ENCODE measurements at places on chromosomes 3 and 15. TPM values are rescaled to one million over a fixed set of nuclear protein-coding genes. Genes with fewer than 3 reads are reported as not detected.
A peak's percentile ranks its signal among the peaks of the same experiment; 100 is the strongest.

GRCh38 chr3:38268522-38268921, 2.9 kb downstream of the SLC22A13 start:
- no peak for DNase-seq

GRCh38 chr3:197011780-197012539, 17.7 kb downstream of the MELTF start:
- no peak for DNase-seq

DNA sequence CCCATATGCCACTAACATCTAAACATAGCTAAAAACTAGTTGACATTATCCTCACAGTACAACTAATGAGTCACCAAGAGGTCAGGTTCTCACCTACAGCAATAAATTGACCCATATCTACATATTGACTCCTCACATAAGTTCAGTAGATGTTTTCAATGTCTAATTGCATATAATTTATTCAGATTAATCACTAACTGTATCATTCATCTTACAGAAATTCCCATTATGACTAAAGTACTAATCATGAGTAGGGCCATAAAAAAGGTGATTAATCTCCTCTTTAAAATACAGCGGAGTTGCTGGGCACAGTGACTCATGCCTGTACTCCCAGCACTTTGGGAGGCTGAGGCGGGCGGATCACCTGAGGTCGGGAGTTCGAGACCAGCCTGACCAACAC, 82.4 kb upstream of the ST3GAL6 start:
- DNase-seq, result no peak

GRCh38 chr3:10495003-10495402, 10.4 kb downstream of the ATP2B2 start:
- DNase-seq, result peak; percentile 27

DNA sequence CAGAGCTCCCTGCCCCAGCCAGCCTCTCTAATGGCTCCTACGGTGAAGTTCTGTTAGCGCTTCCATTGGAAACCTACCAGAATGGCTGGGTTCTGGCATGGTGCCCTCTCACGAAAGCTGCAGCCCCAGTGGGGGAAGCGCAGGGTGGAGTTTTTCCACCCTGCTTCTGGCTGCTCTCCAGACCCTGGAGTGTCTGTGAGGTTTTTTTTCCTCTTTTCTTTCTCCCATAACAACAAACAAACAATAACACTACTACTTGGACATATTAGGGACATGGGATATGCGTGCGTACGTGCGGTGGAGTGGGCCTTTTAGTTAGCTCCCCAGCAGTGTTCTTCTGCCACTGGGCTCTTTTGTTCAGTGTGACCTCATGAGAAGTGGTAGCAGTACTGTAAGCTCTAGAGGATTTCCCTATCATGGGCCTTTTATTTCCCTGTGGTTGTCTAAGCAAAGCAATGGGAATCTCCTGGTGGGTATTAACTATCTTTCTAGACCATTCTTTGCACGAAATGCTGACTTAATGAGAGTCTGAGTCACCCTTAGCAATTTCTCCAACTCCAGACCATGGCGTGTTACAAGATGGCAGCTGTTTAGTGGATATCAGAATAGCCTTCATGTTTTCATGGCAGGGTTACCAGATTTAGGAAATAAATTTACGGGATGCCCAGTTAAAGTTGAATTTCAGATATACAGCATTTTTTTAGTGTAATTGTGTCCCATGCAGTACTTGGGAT, 161.9 kb downstream of the FNDC3B start:
- DNase-seq, result no peak

DNA sequence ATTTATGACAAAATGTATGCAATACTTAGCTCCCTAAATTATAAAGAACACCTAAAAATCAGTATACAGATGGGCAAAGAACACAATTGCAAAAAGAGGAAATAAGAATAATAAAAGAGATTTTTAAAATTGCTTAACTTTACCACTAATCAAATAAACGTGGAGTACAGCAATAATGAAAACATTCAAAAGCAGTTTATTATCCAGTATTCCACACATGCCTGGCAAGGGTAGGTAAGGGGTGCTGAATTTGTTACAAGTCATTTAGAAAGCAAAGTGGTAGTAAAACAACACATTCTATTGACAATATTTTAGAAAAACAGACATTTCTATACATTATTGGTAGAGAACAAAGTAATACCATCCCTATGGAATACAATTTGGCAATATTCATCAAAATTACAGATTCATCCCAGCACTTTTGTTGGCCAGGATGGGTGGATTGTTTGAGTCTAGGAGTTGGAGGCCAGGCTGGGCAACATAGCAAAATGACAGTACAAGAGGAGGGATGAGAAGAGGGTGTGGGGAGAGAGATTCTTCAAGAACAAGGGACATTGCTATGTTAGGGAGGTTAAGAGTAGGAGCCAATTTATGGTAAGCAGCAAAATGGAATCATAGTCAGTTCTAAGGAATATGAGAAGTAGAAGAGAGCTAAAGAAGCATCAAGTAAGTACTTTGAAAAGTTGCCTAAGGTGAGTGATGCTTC, 3.7 kb upstream of the ACKR4 start:
- DNase-seq, result no peak

GRCh38 chr3:42547401-42547945, 34.3 kb downstream of the SEC22C start:
- peak; percentile 89 for DNase-seq

- DNase-seq, result no peak
Measured at GRCh38 chr3:44439499-44440295, 37.8 kb downstream of the ZNF445 start.

DNA sequence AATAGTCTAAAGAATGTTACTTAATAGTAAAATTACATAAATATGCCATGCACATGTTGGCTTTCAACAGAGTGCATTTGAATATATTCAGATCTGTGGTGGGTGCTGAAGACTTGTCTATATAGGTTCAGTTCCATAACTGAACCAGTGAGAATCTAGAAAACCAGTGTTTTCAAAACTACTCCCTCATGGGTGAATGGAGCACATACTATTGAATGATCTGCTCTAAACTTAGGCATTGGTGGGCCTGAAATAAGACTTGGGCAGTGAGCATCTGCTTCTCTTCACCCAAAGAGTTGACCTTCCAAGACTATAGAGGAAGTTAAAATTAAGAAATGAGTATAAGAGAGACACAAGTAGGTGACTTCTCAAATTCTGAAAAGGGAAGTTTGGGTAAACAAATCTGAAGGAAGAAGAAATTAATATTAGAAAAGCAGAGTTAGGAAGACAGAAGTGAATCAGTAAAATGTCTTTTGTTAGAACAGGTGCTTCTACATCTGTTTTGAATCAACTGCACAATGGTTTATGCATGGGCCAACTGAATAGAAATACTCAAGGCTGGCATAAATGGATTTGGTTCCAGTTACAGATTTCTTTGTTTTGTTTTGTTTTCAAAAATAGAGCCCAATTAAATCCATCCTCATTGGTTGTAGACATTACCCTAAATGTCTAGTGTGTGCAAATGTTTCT, 19.3 kb downstream of the ALCAM start:
- no peak for DNase-seq

DNA sequence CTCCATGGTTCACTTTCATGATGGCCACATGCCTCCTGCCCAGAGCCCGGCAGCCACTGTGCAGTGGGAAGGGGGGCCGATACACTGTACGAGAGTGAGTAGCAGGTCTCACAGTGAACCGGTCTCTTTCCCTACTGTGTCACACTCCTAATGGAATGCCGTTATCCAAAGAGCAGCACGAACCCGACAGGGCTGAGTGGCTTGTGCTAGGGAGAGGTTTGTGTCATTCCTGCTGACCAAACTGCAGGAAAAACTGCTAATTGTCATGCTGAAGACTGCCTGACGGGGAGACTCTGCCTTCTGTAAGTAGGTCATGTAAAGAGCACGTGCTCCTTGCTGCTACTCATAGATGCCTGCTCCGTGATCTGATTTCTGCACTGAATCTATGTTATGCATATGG, 105.1 kb downstream of the ARPP21 start:
- DNase-seq, result peak; percentile 68

DNA sequence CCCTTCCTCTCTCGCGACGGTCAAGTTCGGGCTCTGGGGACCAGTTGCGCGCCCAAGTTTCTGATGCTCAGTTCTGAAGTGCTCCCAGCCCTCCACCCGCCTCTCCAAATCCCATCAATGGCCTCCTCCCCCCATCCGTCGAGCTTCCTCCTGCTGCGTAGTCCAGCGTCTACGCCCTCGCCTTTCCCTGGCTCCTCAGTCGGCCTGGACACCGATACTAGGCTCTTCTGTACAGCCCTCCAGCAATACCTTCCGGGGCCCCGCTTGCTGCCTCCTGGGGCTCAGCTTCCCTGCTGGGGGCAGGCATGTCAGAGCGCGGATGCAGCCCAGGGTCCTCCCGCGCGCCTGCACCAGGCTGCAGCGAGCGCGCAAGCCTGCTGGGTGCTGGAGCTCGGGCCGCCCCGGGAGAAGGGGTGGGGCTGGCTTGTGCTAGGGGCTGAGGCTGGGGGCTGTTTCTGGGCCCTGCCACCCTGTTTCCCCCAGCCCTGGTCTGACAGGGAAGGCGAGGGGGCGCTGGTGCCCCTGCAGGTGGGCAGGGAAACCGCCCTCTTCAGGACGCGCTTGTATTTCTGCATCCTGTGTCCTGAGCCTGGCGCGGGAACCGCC, 353.3 kb upstream of the SUCLG2 start:
- DNase-seq, result peak; percentile 71

- DNase-seq, result no peak
Measured at GRCh38 chr3:132222868-132223538, 94.2 kb upstream of the ACP3 start.

GRCh38 chr15:93035092-93035915, 53.7 kb downstream of the RGMA start:
- DNase-seq, result no peak

DNA sequence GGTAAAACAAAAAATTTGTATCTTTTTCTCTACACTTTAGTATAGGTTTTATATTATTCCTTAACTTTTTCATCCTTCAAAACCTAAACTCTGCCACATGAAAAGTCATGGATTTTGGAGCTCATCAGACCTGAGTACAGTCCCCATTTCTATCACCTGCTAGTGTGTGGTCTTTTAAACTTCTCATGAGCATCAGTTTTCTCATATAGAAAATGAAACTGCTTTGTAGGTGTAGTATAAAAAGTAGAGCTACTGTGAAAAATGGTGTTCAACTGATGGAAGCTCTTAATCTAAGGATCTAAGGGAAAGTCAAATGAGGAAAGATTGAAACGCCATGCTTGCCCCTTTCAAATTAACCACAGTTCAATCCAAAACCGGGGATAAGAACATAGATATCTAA, 686.5 kb downstream of the MECOM start:
- DNase-seq, result no peak

GRCh38 chr3:186368717-186369116, 6.7 kb upstream of the DGKG start:
- DNase-seq, result no peak

- DNase-seq, result no peak
Measured at GRCh38 chr15:70478251-70478990, 284.9 kb downstream of the UACA start.

- no peak for DNase-seq
Measured at GRCh38 chr15:88348579-88349230, 92.2 kb upstream of the NTRK3 start.

DNA sequence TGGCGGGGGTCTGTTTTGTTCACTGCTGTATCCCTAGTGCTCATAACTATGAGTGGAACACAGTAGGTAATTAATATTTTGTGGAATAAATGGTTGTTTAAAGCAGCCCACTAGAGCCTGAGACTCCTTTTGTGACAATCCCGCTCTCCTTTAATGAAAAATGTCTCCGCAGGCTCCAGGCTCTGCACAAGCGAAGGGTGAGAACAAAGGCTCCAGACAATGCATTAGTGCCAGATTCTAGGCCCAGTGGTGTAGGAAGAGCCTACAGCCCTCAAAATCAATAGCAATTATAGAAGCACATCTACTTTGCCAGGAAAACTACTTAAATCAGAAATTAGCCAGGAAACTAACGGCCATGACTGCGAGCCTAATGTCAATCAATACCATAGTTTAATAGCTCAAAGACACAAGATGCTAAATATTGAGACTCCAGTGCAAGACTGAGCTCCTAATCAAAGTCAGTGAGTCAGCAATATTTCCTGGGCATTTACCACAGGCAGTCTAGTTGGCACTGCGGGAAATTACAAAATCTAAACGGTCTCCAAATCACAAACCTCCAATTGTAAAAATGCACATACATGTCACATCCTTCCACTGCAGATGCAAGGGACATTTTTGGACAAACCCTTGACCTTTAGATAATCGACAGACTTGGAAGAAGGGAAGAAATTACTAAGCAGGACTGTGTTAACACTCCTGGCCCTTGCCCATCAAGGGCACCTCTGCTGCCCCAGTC, 2.3 kb downstream of the ANXA2 start:
- no peak for DNase-seq

DNA sequence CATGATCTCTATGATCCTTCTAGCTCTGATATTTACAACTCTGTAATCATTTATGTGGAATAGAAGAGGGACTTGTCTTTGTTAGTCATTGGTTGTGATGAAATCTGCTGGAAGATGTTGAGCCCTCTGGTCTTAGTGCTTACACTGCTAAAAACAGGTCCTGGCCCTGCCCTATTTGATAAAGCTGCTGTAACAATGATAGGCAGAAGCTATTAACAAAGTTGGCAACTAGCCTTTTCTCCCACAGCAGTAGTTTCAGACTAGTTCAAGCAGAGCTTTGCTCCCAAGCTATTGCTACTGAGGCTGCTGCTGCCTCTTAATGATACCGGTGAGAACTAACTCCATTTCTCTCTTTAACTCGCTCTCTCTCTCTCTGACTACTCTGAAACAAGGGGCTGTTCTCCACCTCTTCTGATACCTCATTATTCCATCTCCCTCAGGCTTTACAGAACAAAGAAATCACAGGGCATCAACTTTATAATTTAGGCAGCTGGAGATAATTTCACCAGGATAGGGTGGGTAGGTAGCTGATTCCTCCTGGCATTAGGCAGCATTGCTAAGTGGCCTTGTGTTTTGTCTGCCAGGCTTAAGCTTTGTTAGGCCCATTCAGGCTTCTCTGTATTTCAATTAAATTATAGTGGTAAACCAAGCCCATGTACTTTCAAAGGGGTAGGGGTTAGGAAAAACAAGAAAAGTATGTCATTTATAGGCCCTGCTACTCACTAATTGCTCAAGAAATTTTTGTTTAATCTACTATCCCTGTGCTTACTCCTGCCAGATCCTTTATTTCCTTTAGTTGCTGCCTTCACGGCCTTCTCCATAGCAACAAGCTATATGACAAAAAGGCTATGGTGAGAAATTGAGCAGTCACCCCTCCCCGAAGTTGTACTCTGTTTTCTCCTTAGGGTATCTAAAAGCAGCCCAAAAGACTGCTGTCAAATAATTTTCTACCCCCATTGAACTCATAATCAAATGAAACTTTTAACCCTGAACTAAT, 139.6 kb downstream of the RBPMS2 start:
- no peak for DNase-seq

- no peak for DNase-seq
Measured at GRCh38 chr15:50380089-50380488, 25.1 kb upstream of the GABPB1 start.

The IQCB1 gene
- total RNA-seq, result 31.8 TPM

The MUSTN1 gene
- not detected for total RNA-seq

The ALCAM gene
- total RNA-seq, result 36.0 TPM

The IL16 gene
- total RNA-seq, result not detected

The SUCNR1 gene
- not detected for total RNA-seq

The IQCF5 gene
- not detected for total RNA-seq

The CGNL1 gene
- total RNA-seq, result 58.0 TPM

The GTF2E1 gene
- total RNA-seq, result 40.9 TPM

The VIPR1 gene
- 13.9 TPM for total RNA-seq

The RHCG gene
- not detected for total RNA-seq

The ZMAT3 gene
- 16.3 TPM for total RNA-seq

The PLA2G4F gene
- not detected for total RNA-seq

The UROC1 gene
- not detected for total RNA-seq

Measured in GM23338 (cell line).